ENCODE measurements at places on chromosomes 3 and 15.

DNA sequence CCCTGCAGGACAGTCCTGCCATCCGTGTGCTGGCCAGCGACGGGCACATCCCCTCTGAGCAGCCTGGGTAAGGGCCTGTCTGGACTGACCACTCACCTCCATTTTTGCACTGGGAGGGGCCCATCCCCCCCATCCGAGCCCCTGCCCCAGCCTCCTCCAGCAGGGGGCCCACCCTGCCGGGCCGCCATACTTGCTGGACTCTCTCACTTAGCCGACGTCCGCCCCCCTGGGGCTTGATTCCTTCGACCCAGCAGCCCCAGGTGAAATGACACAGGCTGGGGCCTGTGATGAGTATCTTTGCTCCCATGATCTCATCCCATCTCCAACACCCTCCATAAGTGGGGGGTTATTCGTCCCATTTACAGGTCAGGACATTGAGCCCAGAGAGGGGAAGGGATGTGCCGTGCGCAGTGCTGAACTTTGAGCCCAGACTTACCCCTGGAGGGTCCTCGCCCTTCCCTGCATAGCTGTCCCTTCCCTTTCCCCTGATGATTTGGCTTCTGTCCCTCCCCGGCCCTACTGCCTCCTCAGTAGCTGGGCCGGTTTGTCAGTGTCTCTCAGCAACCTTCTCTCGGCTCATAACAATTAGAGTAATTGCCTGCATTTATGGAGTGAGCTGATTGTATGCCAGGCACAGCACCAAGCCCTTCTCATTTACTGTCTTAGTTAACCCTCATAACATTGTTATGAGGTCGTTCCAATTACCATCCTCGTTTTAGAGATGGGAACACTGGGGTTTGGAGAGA lies 4.2 kb downstream of the LMAN1L start:
- DNase-seq = peak; percentile 44

DNA sequence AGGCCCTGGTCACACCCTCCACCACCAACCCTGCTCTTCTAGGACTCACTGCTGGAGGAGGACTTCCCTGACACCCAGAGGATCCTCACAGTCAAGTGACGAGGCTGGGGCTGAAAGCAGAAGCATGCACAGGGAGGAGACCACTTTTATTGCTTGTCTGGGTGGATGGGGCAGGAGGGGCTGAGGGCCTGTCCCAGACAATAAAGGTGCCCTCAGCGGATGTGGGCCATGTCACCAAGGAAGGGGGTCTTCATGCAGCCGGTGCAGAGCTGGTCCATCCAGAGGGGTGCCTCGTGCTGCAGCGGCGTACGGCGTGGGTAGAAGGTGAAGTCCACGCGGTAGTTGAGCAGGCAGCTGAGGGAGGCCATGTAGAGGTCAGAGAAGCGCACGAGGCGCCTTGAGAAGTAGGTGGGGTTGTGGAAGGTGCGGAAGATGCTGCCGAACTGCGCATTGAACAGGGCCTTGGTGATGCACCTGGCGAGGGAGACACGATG lies 9.4 kb downstream of the NT5DC2 start:
- no peak for DNase-seq

- no peak for DNase-seq
Measured at GRCh38 chr15:77857419-77857818, 220.1 kb downstream of the TBC1D2B start.

DNA sequence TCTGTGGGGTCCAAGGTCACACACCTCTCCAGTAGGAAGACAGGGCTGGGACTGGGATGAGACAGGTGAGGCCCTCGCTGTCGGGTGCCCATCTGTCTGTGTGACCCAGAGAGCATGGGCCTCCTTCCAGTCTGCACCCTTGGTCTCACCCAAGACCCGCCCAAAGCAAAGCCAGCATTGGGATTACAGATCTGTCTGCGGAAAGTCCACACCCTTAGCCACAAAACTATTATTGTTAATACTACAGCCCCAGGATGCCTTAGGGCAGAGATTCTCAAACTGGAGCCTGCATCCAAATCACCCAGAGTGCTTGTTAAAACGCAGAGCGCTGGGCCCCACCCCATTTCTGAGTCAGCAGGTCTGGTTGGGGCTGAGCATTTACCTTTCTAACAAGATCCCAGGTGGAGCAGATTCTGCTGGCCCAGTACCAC lies 58.5 kb upstream of the ZNF148 start:
- DNase-seq = no peak

DNA sequence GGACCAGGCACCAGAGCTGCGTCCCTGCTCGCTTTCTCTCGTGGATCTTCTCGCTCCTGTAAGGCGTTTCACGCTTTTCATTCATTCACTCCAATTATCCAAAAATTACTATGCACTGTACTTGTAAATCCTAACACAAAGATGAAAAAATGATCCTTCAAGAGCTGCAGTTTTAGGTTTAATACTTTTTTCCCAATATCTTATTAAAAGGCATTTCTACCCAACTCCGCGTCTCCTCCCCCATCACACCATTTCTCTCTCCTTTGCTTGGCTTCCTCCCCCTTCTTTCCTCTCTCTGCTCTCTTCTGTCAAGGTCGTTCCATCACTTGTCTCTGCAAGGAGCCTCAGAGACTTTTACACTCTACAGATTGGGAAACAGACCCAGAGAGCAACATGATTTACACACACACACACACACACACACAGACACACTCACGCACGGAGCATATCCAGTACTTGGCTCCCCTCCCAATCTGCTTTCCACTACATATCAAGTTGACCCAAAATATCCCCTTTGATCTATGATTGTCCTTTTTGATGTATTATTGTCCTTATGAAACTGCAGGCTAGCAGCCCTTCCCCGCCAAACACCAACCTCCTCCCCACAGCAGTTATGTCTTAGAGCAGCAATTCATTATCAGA lies 479 bp upstream of the CLDN1 start:
- no peak for DNase-seq

DNA sequence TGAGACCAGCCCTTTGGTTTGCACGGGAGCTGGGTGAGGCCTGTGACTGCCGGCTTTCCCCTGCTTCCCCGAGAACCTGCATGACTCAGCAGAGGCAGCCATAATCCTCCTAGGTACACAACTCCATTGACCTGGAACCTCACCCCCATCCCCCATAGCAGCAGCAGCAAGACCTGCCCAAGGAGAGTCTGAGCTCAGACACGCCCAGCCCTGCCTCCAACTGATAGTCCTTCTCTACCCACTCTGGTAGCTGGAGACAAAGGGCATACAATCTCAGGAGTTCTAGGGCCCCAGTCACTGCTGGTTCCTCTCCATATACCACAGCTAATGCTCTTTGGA lies 141.0 kb upstream of the ARHGEF26 start:
- no peak for DNase-seq

DNA sequence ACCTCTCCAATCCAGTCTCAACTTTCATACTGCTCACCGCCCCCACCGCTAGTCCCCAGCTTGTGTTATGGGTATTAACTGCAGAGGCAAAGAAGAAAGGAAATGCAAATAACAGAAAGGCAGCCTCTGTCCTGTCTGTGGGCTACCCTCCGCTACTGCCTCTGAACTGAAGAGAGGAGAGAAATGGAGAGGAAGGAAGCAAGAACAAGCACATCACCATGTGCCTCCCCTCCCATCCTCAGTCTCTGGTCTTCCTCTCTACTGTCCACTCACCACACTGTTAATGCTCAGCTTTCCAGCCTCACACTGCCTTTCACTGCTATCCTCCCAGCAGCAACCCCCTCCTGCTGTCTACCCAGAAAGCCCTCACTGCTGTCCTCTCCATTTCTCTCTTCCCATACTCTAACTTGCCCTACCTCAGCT lies 139.0 kb upstream of the SLC2A2 start:
- DNase-seq = no peak

DNA sequence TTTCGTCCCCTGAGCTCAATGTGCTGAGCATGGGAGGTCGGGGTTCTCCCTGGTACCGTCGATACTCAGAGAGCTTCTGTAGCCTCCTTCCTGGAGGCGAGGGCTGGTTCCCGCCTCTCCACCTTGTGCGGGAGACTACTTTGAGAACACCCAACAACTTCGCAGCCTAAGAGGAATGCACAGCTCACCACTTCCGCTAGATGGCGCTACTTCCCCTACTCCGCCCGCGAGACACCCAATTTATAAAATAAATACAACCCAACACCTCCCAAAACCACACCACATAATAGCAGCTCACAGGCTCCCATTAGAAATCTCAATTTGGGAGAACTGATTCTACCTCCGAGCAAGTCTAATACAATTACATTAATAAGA lies 1.2 kb downstream of the RGMA start:
- peak; percentile 38 for DNase-seq

- DNase-seq = no peak
Measured at GRCh38 chr3:13069495-13069894, 3.7 kb downstream of the IQSEC1 start.

GRCh38 chr3:57948080-57948671 lies 60.0 kb upstream of the FLNB start:
- no peak for DNase-seq

DNA sequence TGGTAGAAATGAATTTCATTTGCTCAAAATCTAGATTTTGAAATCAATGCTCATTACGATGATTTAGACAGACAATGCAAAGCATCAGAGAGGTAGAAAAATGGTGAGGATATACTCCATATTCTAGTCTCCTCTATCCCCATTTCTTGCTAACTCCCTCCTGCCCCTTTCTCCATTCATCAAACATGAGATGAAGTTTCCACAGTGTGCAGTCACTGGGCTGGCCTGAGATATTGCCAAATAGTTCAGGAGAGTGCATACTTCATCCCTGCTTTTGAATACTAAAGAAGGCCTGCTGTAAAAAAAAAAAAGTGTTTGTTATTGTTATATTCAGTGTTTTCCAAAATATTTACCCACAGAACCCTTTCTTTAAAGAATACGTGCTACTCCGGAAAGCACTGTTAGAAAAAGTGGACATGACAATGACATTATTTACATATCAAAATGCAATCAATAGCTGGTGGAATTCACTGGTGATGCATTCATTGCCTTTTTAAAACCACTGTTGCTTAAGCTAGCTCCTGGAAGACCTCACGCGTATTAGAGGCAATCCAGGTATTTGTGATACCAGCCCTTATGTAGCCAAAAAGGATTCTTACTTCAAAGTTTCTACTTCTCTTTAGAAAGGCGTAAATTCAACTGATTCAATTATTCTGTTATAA lies 247.6 kb upstream of the SOX2 start:
- no peak for DNase-seq

Data from NCI-H1436 (cell line).